Activated CD4-positive, alpha-beta T cell treated with anti-CD3 and anti-CD28 coated beads for 1 hour (primary cell): ENCODE measurements at places on chromosomes 6 and 20.

GRCh38 chr6:142543606-142544005 lies 241.8 kb downstream of the ADGRG6 start:
- DNase-seq: no peak

DNA sequence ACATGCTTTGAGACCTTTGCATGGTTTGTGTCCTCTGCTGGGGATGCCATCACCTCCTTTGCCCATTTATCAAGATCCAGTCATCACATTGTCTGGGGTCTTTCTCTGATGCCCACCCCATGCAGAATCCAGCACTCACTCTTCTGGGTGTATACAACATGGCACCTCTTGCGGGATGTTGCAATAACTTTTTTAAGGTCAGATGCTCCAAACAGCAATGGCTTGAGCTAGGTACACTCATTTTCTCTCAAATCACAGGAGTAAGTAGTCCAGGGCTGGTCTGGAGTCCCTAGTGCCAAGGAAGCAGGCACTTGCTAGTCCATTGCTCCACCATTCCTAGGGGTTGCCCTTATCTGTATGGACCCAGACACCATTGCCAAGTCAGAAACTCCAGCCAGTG lies 196.6 kb upstream of the KCNG1 start:
- no peak for DNase-seq

GRCh38 chr6:77447254-77447653 lies 16.0 kb downstream of the HTR1B start:
- no peak for DNase-seq

GRCh38 chr6:15962449-15962764 lies 166.5 kb upstream of the MYLIP start:
- DNase-seq: no peak

- DNase-seq: no peak
Measured at GRCh38 chr6:331622-332521, 39.6 kb downstream of the DUSP22 start.

GRCh38 chr6:996271-996852 lies 303.4 kb upstream of the EXOC2 start:
- DNase-seq: no peak

- no peak for DNase-seq
Measured at GRCh38 chr6:73688351-73688750, 7.7 kb upstream of the CD109 start.

DNA sequence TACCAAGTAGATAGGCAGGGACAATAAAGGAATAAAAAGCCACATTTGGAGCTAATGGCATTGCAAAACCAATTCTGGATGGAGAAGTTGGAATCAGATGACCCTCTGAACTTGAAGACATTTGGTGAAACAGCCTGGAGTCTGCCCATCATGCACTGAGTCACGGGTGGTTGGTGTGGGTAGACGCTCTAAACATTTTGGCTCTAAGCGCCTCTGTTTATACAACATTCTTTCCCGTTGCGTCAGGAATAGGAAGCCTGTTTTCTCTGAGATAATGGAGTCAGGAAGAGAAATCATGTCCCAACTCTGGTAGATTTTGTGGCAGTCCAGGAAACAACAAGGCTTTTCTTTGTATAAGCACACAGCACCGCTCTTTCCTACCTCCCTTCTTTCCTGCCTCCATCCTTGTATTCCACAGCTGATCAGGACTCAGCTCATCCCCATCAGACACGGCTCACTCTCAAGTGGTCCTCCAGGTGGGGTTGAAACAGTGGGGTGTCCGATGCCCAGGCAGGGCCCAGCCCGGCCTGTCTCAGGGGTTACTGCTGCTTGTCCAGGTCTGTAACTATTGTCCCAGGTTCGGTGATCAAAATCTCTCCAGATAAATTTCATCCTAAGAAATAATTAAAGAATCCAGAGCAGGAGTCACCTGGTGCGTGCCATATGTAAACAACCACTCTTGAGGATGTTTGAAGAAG lies 12.1 kb upstream of the RAMACL start:
- no peak for DNase-seq

- no peak for DNase-seq
Measured at GRCh38 chr6:90329386-90330077, 32.9 kb upstream of the BACH2 start.

- DNase-seq: no peak
Measured at GRCh38 chr6:14658030-14658429, 540.5 kb downstream of the CD83 start.

- DNase-seq: no peak
Measured at GRCh38 chr20:33450867-33451266, 7.3 kb upstream of the SNTA1 start.
